Activated naive CD8-positive, alpha-beta T cell treated with anti-CD3 and anti-CD28 coated beads for 36 hours (primary cell): ENCODE measurements at places on chromosomes 2 and 18.

- DNase-seq = no peak
Measured at GRCh38 chr2:232018181-232018580, 56.7 kb downstream of the DIS3L2 start.

DNA sequence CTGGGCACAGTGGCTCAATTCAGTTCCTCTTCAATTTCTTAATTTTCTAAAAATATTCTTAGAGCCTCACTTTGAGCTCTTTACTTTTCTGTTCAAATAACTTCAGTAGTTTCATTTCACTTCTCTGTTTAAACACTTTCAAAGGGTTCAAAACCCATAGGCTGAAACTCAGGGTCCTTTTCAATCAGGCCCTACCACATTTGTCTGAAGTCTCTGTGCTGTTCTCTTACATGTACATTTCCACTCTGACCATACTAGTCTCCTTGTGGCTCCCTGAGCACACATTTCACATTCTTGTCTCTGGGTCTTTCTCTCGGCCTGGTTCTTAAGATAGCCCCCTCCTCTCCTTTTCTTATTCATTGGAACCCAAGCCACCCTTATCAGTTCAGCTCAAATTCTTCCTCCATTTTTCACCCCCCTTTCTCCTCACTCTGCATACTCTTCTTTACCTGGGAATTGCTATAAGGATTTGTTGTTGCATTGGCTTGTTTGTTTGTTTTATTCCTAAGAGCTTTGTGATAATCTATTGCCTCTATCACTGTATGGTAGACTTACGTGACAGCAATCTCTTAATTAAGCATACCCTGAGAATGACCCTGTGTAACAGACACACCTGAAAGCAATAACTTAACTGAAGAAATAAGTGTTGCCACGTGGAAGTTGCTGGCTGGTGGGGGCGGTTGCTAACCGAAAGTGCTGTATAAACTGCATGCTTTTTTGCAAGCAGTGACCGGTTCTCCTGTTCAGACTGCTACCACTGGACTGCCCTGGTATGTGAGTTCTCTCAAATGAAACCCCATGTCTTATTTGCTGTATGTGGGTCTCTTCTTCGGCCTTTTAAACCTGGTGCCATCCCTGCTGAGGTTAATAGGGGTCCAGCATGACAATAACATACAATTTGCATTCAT is 27.7 kb upstream of the ACADL start:
- no peak for DNase-seq

- DNase-seq = peak; percentile 34
Measured at GRCh38 chr2:198296665-198297308, 492.4 kb downstream of the PLCL1 start.

DNA sequence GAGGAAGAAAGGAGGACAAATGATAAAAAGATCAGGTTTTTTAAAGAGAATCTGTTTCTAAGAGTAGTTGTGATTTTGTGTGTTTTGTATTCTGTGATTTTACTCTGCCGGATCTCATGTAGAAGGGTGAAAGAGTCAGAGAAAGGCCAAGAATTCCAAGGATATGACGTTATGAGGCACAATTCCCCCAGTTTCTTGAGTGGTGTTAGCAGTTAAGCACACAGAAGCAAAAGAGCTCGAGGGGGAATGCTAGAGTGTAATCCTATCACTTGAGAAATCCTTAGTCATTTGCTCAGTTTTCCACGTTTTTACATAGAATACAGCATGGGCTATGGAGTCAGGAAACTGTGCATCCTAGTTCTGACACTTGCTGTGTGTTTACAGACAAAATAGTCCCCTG is 34.8 kb downstream of the METTL4 start:
- no peak for DNase-seq

DNA sequence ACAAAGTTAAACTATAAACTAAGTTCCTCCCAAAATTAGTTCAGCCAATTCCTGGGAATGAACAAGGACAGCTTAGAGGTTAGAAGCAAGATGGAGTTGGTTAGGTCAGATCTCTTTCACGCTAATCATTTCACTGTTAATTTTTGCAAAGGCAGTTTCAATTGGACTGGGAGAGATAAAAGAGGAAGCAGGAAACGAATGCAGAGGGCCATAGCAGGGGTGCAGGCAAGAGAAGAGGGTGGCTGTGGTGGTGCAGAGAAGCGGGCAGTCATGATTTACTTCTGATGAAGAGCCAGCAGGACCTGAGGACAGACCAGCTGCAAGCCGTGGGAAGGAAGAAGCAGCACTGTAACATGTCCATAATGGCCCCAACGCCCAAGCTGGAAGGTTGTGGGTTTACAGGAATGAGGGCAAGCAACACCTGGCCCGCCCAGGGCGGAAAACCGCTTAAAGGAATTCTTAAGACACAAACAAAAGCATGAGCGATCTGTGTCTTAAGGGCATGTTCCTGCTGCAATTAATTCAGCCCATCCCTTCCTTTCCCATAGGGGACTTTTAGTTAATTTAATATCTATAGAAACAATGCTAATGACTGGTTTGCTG is 4.1 kb upstream of the RMP24 start:
- no peak for DNase-seq
